ENCODE measurements at places on chromosomes 7 and 10.

DNA sequence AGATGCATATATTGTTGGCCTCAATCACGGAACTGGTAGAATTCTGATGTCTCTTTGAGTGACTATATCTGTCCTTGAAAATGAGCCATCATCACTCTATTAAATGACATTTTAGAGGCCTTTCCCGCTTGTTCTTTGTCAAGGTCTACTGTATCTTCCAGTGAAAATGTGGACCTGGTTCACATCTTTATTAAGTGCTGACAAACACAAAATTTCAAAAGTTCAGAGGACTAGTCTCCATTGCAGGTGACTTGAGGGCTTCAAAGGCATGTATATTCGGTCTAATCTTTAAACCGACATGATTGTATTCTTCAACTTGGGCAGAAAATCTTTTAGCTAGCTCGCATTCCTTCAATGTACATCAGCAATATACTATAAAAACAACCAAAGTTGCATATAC lies 36.6 kb upstream of the VWDE start:
- DNase-seq, result no peak

GRCh38 chr10:120810298-120810697 lies 40.9 kb upstream of the WDR11 start:
- DNase-seq, result no peak

GRCh38 chr10:118277871-118278270 lies 64.3 kb downstream of the FAM204A start:
- DNase-seq, result no peak

DNA sequence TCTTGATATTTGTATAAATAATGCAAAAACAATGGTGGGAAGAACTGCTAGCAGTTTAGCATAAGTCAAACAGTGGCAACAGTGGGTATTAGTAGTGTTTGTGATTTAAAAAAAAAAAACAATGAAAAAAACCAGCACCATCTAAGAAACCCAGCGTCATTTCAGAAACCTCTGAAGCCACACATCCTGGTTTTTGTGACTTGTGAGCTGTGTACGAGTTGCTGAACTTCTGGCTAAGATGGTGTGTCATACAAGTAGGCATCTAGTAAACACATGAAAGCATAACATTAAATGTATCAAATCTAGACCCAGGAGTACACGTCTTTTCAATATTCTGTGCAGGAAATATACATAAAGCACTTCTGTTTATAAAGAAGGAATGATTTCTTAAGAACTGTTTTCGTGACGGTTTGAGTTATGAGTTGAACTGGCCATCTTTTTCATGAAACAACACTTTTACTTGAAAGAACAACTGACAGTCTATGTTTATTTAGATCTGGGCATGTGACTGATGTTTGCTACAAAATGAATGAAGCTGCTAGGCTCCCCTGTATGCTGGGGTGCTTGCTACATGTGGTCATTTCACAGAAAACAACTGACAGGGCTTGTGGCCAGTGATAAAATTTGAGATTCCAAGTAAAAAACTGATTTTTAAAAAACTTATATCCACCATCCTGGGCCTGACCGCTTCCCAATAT lies 143.5 kb downstream of the PIP4K2A start:
- DNase-seq, result no peak

Data from NCI-H2081 (cell line).